Suprapubic skin (tissue), 4 donors: ENCODE measurements at places on chromosomes 5 and 9. TPM values are rescaled to one million over a fixed set of nuclear protein-coding genes. Genes with fewer than 3 reads are reported as not detected.

DNA sequence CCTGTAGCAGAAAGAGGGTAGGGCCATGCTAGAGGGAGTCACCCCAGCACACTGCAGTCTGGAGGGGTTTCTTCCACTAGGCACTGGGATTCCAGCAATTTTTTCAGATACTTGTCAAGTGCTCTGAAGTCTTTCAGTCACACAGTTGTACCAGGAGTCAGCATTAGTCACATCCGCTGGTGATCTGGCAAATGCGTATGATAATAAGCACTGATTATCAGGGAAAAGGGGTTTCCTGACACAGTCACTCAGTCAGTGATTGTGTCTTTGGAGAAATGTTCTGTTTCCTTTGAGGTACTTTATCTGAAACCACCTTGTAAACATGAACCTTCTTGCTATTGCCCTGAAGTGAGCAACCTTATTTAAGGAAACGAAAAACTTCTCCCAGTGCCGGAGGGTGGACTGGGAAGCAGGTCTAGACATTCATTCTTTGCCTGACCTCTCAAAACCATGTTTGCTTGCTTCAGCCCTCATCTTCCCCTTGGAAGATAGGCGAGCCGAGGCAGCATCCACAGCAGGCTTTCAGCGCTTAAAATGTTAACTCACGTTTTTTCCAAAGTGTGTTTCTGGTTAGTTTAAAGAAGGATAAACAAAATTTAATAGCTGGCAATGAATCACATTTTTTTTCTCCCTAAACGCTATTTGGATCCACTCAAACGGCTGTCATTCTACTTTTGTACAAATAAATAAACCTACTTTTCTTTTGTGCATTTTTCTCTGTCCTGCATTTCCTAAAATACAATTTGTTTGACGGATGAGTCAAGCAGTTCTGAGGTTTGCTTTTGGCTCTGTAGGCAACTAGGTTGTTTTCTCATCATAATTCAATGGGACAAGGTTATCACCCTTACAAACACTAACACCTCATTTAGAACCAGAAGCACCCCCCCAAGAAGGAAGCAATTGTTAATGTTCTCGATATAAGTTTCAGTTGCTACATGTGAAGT is 77.7 kb downstream of the FOXD1 start:
- DNase-seq: no peak
- H3K4me1 ChIP-seq: no peaks in the 10 kb centered on the region
- H3K4me3 ChIP-seq: no peak overlapping the region
- H3K27ac ChIP-seq: no peak overlapping the region

GRCh38 chr9:118170032-118170955 is 466.1 kb downstream of the TLR4 start:
- H3K4me3 ChIP-seq: no peak overlapping the region
- H3K27ac ChIP-seq: no peak overlapping the region
- H3K36me3 ChIP-seq: no peaks in the 10 kb centered on the region
- no peaks in the 10 kb centered on the region for H3K27me3 ChIP-seq
- no peaks in the 10 kb centered on the region for H3K4me1 ChIP-seq
- DNase-seq: no peak

DNA sequence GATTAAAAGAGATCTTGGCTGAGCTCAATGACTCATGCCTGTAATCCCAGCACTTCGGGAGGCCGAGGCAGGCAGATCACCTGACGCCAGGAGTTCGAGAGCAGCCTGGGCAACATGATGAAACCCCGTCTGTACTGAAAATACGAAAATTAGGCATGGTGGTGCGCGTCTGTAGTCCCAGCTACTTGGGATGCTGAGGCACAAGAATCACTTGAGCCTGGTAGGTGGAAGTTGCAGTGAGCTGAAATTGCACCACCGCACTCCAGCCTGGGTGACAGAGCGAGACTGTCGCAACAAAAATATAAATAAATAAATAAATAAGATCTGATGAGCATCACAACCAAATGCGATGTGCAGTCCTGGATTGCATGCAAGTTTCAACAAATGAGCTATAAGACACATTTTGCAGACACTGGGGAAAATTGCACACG is 8.7 kb upstream of the ENG start:
- H3K27ac ChIP-seq: no peak overlapping the region
- H3K27me3 ChIP-seq: no peaks in the 10 kb centered on the region
- peaks cover 10% of the 10 kb centered on the region for H3K36me3 ChIP-seq
- H3K4me1 ChIP-seq: peaks cover 21% of the 10 kb centered on the region
- no peak for DNase-seq
- no peak overlapping the region for H3K4me3 ChIP-seq

DNA sequence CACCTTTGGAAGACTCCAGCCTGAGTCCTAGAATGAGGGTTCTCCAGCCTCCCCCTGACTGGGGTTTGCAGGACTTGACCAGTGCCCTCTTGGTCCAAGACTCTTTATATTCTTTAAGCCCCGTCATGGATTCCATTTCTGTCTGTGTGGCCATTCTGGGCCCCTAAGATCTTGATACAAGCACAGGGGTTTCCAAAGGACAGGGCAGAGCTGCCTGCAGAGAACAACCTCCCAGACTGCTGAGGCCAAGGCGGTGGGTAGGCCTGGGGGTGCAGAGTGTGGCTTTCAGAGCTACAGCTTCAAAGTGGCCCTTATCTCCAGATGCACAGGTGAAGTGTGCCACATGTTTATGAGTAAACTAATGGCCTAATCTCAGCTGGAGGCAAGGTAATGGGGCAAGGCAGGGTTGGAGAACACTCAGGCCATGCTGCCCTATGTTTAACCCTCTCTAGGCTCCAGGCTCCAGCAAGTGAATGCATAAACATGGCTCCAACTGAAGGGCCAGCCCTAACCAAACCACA is 32.1 kb downstream of the FOXI1 start:
- H3K4me3 ChIP-seq: no peak overlapping the region
- H3K4me1 ChIP-seq: no peaks in the 10 kb centered on the region
- H3K27me3 ChIP-seq: no peaks in the 10 kb centered on the region
- H3K36me3 ChIP-seq: no peaks in the 10 kb centered on the region
- no peak overlapping the region for H3K27ac ChIP-seq

Gene ACTBL2
- total RNA-seq: not detected

Gene TAS2R1
- total RNA-seq: not detected

- peaks cover 3% of the 10 kb centered on the region for H3K27me3 ChIP-seq
- H3K27ac ChIP-seq: peak overlapping the region; percentile 42
- H3K4me3 ChIP-seq: peak overlapping the region; percentile 72
- H3K4me1 ChIP-seq: peaks cover 59% of the 10 kb centered on the region
- H3K36me3 ChIP-seq: no peaks in the 10 kb centered on the region
Observed at GRCh38 chr5:98770911-98771322, 2.5 kb upstream of the RGMB start.

Gene ARID3C
- 2.0 TPM for total RNA-seq

GRCh38 chr5:122375801-122376200 is 63.8 kb downstream of the SNCAIP start:
- H3K4me3 ChIP-seq: no peak overlapping the region
- H3K4me1 ChIP-seq: no peaks in the 10 kb centered on the region
- no peak overlapping the region for H3K27ac ChIP-seq
- DNase-seq: no peak
- H3K27me3 ChIP-seq: no peaks in the 10 kb centered on the region

GRCh38 chr5:119948162-119948561 is 318.8 kb downstream of the FAM170A start:
- H3K4me3 ChIP-seq: no peak overlapping the region
- no peaks in the 10 kb centered on the region for H3K27me3 ChIP-seq
- DNase-seq: no peak
- H3K36me3 ChIP-seq: no peaks in the 10 kb centered on the region
- H3K4me1 ChIP-seq: no peaks in the 10 kb centered on the region

Gene PAEP
- total RNA-seq: not detected

DNA sequence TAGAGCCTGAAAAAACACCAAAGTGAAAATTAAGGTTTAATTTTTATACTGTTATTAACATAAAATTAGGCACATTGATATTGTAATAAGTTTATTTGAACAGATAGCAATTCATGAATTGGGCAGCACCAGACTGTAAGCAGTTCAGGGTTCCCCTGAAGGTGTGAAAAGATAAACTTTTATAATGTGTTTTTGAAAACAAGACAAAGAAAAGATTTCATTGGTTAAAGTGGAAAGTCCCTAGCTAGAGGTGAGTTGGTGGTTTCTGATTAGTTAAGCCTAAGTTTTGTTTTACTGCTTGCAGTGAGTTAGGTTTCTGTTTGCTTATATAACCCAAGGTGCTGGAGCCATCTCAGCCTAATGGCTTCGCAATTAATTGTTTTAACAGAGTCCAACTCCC is 96.5 kb upstream of the RPS23 start:
- H3K36me3 ChIP-seq: no peaks in the 10 kb centered on the region
- H3K4me1 ChIP-seq: peaks cover 4% of the 10 kb centered on the region
- H3K4me3 ChIP-seq: no peak overlapping the region
- H3K27me3 ChIP-seq: no peaks in the 10 kb centered on the region
- H3K27ac ChIP-seq: no peak overlapping the region
- DNase-seq: no peak

- peak; percentile 39 for DNase-seq
- no peaks in the 10 kb centered on the region for H3K4me1 ChIP-seq
- no peaks in the 10 kb centered on the region for H3K27me3 ChIP-seq
- H3K27ac ChIP-seq: no peak overlapping the region
- H3K36me3 ChIP-seq: no peaks in the 10 kb centered on the region
- H3K4me3 ChIP-seq: no peak overlapping the region
Observed at GRCh38 chr9:134564431-134565170, 77.0 kb upstream of the COL5A1 start.

DNA sequence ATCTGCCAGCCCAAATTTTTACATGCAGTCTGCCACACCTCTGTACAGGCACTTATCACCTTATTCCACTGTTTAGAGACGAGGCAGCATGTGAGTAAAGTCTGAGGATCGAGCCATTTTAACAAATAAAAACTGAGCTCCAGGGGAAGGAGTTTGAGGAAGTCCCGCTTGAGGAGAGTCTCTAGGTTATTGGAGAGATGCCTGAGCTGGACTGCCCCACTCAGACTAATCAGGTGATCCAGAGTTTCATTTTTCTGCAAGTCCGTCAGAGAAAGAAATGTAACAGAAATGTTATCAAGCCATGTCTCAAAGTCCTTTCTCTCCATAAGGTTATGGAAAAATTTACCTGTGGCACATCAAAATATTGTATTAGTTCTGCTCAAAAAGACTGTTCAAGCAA is 5.3 kb downstream of the FBXW2 start:
- DNase-seq: no peak
- H3K36me3 ChIP-seq: peaks cover 22% of the 10 kb centered on the region
- H3K27me3 ChIP-seq: no peaks in the 10 kb centered on the region
- no peak overlapping the region for H3K27ac ChIP-seq

Gene SMIM33
- total RNA-seq: not detected

DNA sequence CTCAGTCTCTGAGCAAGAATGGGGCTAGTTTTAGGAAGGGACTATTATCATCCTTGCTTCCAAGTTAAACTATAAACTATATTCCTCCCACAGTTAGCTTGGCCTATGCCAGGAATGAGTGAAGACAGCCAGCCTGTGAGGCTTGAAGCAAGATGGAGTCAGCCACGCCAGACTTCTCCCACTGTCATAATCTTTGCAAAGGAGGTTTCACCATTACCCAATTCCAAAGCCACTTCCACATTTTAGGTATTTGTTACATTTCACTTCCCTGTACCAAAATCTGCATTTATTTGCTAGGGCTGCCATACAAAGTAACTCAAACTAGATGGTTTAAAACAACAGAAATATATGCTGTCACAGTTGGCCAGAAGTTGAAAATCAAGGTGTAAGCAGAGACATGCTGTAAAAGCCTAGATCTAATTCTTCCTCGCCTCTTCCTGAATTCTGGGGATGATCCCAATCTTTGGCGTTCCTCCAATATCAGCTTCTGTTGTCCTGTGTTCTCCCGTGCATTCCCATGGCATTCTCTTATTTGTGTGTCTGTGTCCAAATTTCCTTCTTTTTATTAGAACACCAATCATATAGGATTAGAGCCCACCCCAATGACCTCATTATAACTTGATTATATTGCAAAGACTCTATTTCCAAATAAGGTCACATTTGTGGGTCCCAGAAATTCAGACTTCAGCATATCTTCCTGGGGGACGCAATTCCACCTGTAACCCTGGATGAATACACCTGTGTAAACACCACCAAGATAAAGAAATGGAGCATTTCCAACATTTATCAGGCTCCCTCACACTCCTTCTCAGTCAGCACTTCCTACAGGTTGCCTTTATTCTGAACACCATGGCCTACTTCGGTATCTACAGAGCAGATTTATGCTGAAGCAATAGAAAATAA is 126.8 kb downstream of the GCNT1 start:
- no peak overlapping the region for H3K4me3 ChIP-seq
- DNase-seq: no peak
- no peaks in the 10 kb centered on the region for H3K27me3 ChIP-seq
- H3K4me1 ChIP-seq: no peaks in the 10 kb centered on the region
- no peaks in the 10 kb centered on the region for H3K36me3 ChIP-seq
- no peak overlapping the region for H3K27ac ChIP-seq

Gene PTPN3
- total RNA-seq: 64.0 TPM

DNA sequence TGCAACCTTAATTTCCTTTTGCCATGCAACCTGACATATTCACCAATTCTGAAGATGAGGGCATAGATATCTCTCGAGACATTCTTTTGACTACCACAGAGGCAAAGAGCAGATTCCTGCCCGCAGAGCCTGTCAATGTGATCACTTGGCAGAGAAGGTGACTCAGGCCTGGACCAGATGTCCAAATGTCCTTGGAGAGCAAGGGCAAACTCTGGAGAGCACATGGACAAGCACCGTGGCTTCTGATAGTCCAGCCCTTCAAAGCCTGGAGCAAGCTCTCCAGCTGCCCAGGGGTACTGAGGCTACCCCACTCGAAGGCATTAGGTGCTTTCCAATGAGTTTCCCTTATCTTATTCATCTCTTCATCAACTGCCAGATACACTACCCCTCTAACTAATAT is 50.4 kb upstream of the ALDH1B1 start:
- no peak for DNase-seq
- peaks cover 3% of the 10 kb centered on the region for H3K27me3 ChIP-seq
- H3K4me1 ChIP-seq: no peaks in the 10 kb centered on the region
- no peaks in the 10 kb centered on the region for H3K36me3 ChIP-seq
- no peak overlapping the region for H3K4me3 ChIP-seq

- no peaks in the 10 kb centered on the region for H3K4me1 ChIP-seq
- no peak overlapping the region for H3K4me3 ChIP-seq
- H3K27ac ChIP-seq: no peak overlapping the region
Observed at GRCh38 chr5:31794009-31794408, 155.1 kb downstream of the PDZD2 start.

DNA sequence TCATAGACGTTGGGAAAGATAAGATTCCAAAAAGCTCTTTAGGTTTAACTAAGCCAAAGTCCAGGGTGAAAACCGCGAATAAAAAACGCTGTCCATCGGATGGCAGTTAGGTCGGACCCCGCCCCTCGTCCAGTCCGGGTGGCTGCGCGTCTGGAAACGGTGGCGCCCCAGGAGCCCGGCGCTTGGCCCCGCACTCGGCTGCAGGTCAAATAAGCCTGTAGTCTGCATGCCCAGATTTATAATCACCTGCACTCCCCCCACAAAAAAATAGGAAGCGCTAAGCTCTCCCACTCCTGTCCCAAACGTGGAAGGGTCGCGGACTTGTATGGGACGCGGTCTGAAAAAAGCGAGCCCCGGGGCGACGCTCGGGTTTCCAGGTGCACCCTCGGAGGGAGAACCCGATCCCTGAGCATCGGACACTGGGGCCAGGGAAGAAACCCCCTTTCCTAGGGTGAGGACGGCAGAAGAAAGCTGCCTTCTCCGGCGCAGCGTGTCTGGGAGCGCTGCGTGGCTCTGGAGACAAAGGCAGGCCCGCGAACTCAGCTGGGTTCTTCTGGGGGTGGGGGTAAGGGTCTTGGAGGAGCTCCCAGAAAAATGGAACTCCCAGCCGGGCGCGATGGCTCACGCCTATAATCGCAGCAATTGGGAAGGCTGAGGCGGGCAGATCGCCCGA is 923 bp upstream of the ZBTB5 start:
- H3K4me1 ChIP-seq: peaks cover 42% of the 10 kb centered on the region
- H3K27me3 ChIP-seq: no peaks in the 10 kb centered on the region
- peak overlapping the region; percentile 79 for H3K4me3 ChIP-seq
- H3K36me3 ChIP-seq: no peaks in the 10 kb centered on the region
